LoVo (cell line): ENCODE measurements at places on chromosomes 1 and 21.

- no peak for DNase-seq
Measured at GRCh38 chr21:37553078-37553481, 186.5 kb downstream of the DYRK1A start.

DNA sequence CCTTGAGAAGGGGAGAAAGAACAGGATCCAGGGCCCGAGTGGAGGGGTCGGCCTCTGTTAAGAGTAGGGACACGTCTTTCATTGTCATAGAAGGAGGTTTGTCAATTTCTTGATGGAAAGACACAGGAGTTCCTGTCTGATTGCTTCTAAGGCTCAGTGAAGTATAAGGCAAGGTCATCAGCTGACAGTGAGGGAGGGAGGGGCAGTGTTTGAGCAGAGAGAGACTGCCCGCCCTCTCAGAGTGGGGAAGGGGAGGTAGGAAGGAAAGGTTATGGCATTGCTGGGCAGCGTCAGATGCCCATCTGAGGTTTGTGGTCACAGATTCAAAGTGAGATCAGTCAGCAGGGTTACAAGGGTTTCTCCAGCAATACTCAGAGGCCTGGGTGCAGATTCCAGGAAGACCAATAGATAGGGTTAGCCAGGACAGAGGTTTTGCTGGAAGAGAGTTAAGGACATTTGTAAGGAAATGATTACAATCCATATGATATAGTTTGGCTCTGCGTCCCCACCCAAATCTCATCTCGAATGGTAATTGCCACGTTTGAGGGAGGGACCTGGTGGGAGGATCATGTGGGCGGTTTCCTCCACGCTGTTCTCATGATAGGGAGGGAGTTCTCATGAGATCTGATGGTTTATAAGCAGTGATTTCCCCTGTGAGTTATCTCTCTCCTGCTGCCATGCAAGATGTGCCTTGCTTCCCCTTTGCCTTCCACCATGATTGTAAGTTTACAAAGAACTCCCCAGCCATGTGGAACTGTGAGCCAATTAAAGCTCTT is 127.2 kb upstream of the GJB5 start:
- DNase-seq = no peak

GRCh38 chr1:245693941-245694752 is 539.4 kb downstream of the KIF26B start:
- DNase-seq = no peak

- no peak for DNase-seq
Measured at GRCh38 chr1:103108376-103109150, at the start of gene COL11A1. TSS of gene COL11A1 (minus strand) at chr1:103108522. CDS start at chr1:103108178, 344 bp downstream.

GRCh38 chr1:157941939-157942338 is 51.5 kb upstream of the KIRREL1 start:
- DNase-seq = no peak

DNA sequence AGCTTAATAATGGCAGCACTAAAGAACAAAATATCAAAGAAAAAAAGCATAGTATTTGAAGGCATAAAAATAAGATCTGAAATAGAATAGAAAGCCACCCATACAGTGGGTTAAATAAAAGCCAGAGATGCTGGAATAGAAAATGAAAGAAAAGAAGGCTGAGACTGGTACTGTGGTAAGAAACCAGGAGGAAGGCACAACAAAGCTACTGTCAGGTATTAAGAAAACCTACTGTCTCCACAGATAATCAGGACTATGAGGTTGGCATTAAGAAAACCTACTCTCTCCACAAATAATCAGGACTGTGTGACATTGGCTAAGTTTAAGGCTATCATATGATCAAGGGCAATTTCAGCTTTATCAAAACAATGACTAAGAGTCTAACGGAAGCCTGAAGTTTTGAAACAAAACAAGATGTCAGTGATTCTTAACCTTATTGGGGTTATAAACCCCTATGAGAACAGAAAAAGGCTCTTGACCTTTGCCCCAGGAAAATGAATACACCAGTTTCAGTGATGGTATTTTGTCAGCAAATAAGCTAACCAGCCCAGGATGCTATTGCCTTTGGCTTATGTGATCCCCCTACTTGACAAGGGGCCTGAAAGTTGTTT is 24.4 kb downstream of the MCOLN2 start:
- DNase-seq = peak; percentile 36

GRCh38 chr1:157966031-157966537 is 27.4 kb upstream of the KIRREL1 start:
- peak; percentile 47 for DNase-seq

- DNase-seq = no peak
Measured at GRCh38 chr1:44947063-44947773, 39.2 kb downstream of the EIF2B3 start.

DNA sequence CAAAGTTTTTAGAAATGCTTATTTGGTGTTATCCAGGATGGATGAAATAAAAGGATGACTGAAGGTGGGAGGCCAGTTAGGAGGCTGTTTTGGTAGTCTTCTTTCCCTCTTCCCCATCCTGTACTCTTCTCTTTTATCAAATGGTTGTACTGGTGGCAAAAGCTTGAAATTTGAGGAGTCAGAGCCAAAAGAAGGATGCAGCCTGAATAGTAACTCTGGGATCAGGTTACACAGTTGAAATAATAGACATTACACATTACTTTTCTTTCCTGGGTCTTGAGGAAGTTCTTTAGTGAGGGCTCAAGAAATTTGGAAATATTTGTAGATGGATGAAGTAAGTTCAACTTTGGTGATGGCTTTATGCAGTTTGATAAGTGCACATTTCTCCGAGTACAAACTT is 108.6 kb downstream of the GPR52 start:
- DNase-seq = no peak

DNA sequence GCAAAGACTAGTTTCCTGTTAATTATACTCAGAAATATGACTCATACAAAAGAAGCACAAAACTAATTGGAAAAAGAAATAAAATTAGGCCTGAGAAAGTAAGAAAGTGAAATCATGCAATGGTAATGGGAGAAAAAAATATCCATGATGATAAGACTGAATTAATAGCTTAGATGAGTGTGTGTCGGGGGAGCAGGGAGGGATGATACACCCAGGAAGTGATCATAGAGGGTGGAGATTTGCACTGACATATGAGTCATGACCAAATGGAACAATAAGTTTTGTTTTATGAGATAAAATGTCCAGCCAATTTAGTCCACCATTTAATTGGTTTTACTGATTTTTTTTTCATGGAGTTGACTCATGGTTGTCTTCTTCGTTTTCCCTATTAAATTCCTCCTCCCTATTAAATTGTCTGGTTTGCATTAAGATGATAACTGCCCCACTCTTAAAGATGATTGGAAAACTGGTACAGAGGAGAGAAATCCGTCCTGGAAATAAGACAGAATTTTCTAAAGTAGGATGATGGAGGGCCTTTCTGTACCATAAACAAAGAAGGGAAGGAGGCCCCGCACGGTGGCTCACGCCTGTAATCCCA is 111.7 kb upstream of the KCNJ6 start:
- peak; percentile 37 for DNase-seq

- DNase-seq = no peak
Measured at GRCh38 chr1:221344693-221345092, 397.2 kb downstream of the DUSP10 start.

DNA sequence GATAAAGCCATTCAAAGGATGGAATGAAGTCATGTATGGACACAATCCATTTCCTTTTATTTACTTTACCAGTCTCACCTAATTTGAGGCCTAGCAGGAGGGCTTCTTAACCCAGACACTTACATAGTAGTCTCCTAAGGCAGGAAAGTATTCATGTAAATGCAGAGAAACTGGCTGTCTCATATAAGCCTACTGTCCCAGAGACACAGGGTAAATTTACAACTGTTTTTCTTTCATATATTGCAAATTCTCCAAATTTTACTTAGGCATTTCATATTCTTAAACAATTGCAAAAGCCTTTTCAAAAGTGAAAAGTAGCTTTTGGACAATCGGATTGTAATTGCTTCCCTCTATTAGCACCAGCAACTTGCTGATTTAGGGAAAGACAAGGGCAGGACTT is 29.9 kb downstream of the SPAG17 start:
- DNase-seq = no peak

- no peak for DNase-seq
Measured at GRCh38 chr1:19274636-19275035, 13.9 kb downstream of the AKR7A3 start.

- DNase-seq = no peak
Measured at GRCh38 chr21:42527489-42528158, 14.0 kb downstream of the SLC37A1 start.

DNA sequence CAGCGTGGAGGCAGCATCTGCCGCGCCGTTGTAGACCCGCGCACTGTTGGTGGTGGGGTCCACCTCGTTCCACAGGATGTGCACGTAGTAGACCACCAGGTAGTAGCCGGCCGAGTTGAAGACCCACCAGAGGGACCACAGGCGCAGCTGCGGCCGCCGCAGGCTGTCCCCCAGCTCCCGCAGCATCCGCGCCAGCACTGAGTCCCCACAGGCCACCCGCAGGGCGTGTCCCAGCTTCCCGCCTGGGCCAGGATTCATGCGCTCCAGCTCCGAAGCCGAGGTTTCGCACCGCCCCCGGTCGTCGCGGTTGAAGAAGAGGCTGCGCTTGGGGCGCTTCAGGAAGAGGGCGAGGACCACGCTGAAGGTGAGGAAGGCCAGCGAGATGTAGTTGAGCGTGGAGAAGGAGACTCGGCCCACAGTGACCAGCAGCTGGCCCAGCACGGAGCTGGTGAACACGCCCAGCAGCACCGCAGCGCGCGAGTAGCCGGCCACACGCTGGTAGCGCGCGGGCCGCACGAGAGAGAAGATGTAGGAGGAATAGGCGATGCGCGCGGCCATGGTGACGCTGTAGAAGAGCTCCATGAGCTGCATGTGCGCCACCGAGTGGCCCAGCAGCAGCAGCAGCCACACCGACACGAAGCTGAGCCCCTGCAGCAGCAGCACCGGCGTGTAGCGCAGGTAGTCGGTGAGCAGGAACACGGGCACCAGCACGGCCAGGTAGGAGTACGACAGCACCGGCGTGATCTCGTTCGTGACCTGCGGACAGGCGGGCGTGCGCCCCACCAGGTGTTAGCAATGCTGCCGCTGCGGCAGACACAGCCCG is 10.6 kb downstream of the SLC19A1 start:
- DNase-seq = no peak

DNA sequence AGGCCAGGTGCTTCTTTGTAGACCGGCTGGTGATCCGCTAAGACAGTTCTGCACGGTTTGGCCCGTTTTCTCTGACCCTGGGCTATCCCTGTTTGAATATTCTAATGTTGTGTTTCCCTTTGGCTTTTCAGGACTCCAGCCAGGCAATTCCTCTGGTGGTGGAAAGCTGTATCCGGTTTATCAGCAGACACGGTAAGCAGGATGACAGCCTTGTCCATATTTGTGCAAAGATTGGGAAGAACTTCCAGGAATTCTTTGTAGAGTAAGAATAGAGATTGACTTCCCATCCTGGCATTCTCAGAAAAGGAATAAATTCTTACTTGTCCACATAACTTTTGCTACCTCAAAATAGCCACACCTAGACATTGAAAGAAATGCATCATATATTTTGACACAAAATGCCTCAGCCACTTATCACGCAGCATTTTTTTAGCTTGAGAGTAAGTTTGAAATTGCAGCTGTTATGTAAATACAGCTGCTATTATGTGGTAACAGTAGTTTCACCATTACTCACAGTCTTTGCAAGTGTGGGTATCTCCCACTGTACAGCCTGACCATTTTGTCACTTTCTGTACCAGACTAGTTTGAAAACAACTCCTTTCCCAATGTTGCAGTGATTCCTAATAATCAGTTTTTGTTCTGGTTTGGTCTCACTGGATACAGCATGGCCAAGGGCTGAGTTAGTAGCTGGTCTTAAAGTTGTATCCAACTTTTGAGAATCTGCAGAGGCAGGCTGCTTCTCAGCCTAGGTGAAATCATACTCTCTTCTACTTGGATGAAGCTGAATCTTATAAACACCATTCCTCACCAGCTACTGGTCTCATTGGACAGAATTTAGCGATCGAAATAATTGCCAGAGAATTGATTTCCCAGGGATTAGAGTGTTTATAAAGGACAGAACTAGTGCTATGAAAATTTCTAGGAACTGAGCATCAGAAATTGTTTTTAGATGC is 40.0 kb upstream of the IKBKE start:
- DNase-seq = no peak

DNA sequence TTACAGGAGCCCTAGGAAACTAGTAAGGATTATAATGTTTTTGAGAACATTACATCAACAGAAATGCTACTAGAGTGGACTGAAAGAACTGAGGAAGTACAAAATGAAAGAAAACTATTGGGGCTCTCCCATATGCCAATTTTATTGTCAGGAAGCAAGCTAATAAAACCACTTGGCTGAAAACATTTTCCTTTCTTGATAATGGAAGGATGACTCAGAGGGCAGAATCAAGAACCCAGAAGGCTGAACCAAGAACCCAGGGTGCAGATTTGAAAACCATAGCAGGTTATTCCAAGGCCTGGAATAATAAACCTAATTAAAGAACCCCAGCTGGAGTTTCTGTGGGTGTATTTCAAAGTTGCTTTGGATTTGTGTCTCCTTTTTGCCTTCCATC is 70.7 kb downstream of the RPE65 start:
- DNase-seq = peak; percentile 38

DNA sequence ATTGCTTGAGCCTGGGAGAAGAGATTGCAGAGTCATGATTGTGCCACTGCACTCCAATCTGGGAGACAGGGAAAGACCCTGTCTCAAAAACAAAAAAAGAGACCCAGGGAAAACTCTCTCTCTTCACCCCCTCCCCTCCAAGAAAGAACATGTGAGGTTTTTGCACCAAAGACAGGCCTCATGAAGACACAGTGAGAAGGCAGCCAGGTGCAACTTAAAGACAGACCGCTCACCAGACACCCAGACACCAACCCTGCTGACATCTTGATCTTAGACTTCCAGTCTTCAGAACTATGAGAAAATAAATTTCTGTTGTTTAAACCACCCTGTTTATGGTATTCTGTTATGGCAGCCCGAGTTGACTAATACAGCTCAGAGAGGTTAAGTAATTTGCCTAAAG is 13.3 kb upstream of the LRRC8D start:
- DNase-seq = no peak

DNA sequence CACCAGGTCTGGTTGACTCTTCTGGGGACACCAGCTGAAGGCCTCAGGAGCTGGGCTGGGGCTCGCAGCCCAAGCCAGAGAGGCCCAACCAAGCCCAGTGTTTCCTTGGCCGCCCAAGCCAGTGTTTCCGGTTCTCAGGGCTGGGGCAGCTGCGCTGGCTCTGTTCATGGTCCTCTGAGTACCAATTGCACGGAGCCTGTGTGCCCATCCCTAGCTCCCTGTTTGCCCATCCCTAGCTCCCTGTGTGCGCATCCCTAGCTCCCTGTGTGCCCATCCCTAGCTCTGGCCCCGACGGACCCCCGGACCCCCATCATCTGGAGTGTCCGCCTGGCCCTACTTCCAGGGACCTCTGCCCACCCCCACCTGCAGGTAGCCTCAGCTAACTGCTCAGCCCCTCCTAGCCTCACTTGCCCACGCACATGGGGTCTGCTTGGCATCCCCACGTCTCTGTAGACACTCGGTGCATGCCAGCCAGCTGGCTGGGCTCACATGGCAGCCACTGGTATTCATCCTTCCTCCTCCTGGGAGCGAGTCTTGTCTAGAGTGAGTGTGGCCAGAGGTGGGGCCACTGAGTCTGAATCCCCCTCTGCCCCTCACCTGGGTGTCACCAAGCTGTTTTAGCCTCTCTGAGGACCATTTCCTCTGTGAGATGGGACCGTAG is 64.0 kb downstream of the WNT9A start:
- DNase-seq = no peak
